ENCODE measurements at places on chromosomes 1 and 21.

GRCh38 chr1:33143176-33143575 lies 38.7 kb downstream of the TRIM62 start:
- DNase-seq, result peak; percentile 61

DNA sequence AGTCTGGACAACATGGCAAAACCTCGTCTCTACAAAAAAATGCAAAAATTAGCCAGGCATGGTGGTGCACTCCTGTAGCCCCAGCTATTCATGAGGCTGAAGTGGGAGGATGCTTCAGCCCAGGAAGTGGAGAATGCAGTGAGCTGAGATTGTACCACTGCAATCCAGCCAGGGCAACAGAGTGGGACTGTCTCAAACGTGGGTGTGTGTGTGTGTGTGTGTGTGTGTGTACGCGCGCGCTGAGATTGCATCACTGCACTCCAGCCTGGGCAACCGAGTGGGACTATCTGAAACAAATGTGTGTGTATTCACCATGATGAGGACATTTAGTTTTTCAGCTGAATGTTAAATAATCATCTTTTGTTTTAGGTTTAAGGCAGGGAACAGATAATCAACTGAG lies 21.1 kb downstream of the USP1 start:
- no peak for DNase-seq

DNA sequence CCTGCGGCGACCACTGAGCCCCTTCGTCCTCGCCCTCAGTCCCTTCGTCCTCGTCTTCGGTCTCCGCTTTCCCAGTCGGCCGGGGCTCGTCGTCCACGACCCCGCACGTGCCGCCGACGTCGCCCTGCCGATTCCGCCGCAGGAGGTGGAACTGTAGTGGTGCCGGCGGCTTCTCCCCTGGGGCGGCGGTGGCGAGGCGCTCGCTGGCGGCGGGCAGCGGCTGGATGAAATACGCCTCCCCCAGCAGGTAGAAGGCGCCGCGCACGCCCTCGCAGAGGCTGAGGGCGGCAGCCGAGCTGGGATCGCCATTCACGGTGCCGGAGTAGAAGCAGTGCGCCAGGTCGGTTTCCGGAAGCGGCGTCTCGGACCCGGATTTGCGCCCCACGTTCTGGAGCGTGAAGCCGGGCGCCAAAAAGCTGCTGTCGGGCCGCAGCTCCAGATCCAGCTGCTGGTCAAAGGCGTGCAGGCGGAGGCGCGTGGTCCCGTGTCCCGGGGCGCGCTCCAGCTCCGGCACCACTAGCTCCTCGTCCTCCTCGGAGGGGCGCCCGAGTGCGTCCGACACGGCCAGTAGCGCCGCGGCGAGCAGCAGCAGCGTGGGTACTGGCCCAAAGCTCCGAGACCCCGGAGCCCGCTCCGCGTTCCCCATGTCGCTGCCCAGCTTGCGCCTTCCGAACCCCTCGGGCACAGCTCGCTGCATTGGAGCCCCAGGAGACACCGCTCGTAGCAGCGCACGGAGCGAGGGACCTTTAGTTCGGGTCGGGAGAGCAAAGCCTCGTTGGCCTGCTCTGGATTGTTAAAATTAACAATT lies 747 bp downstream of the ADAMTS1 start:
- peak; percentile 53 for DNase-seq

DNA sequence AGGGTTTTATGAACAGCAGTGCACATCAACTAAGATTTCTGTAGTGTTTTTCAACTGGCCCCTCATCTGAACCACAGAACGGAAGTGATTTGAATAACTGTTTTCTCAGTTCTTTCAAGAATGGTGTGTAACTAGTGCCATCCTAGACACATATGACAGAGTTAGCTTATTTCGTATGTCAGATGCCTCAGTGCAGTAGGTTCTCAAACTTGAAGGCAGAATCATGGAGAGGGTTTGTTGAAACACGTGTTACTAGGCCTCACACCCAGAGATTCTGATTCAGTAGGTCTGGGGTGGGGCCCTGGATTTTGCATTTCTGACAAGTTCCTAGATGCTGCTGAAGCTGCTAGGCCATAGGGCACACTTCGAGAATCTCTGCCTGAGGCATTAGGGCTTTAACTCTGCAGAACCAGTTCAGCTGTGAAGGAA lies 49.0 kb downstream of the SCCPDH start:
- DNase-seq, result no peak

DNA sequence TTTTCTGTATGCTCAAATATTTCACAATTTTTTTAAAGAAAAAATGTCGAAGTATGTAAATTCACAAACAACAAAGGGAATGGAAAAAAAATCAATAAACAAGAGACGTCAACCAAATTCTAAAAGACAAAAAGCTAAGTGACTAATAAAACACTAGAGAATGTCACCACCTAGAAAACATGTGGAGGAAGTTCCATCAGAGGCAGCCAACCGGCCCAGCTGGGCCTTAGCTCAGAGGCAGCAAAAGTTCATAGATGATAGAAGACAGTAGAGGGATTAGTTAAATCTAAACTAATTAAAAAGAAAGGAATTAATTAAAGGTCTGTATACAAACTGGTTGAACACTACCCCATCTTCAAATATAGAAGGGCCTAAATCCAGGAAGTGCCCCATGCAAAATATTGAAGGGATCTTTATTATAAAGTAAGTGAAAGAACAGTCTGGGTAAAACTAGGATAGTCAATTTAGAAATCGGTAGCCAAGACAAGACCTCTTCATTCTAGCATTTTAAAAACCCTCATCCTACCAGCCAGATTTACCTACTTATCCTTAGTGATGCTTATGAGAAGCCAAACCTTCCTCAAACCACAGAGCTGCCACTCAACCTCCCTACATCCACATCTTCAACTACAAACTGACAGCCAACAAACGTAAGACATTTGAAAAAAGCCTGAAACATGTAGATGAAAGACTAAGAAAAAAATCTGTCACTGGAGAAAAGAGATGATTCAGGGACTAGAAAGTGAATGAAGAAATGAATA lies 23.7 kb downstream of the MRPL39 start:
- no peak for DNase-seq

DNA sequence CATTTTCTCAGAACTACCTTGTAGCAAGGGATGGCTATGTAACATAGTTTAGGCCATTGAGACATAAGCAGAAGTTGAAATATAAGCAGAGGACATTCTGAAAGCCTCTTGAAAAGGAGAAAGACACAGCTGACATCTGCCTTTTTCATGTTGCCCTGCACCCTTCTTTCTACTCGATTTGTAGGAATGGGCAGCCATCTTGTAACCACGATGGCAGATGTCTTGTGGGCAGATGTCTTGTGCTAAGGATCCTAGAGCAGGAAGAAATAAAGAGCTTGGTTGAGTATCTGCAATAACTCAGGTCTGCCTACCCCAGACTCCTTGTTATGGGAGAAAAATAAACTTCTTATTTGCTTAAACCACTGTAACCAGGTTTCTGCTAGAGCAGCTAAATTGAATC lies 351.0 kb downstream of the PDE4B start:
- no peak for DNase-seq

- DNase-seq, result no peak
Measured at GRCh38 chr1:37325010-37325409, 149.4 kb upstream of the ZC3H12A start.

- no peak for DNase-seq
Measured at GRCh38 chr1:17184822-17185484, 20.0 kb upstream of the PADI1 start.

DNA sequence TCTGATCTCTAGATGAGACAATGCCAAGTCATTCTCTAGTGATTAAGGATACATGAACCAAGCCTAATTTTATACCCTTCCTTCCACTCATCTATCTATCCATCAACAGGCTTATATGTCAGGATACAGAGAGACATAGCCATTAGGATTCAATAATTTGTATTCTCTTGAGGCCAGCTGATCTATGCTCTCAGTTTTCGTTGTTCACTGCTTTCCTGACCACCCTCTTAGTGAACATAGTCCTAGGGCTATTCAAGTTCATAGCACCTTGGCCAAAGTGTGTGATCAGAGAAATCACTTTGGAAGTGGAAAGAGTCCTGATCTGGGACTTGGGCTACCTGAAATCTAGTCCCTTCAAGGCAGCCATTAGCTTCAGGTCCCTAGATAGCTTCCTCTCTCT lies 4.2 kb upstream of the KPRP start:
- DNase-seq, result no peak

GRCh38 chr1:232872738-232873137 lies 67.5 kb downstream of the MAP10 start:
- no peak for DNase-seq

GRCh38 chr1:93446837-93447451 lies 974 bp upstream of the FNBP1L start:
- DNase-seq, result no peak
